ENCODE measurements at places on chromosomes 1 and 21. TPM values are rescaled to one million over a fixed set of nuclear protein-coding genes. Genes with fewer than 3 reads are reported as not detected.

RNU1-2 gene
- total RNA-seq: 3,774 TPM

CELA3B gene
- not detected for total RNA-seq

OR2T3 gene
- not detected for total RNA-seq

DMRTA2 gene
- total RNA-seq: not detected

DNA sequence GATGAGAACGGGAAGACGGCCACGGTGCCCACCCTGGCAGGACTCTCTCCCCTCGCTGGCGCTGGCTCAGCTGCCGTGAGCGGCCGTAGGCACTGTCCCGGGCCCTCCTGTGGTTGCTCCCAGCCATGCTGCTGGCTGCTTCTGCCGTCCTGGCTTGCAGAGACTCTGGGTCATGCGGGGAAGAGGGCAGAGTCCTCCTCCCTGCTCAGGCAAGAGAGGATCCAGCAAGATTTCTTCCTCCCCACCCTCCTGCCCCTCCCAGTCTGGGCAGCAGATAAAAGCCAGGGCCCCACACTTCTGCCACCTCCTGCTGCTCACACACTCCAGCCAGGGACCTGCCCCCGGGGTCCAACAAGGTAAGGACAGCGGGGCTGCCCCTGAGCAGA is 60.1 kb downstream of the AGPAT3 start:
- no peak for DNase-seq

DNA sequence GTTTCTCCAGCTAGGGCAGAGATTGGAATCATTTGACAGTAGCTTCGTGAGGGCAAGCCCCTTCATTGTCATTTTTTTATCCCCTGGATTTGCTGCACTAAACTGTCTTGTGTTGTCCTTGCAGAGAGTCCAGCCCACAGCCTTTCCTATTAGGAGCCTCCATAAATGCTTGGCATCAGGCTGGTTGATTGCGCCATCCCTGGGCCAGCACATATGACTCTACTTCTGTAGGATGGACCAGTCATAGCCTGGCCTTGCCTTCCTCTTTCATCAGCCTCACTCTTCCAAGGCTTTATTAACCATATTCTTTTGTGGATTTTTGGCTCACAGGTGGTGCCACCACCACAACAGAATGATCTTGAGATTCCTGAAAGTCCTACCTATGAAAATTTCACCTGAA is 31.4 kb downstream of the LY9 start:
- no peak for DNase-seq

DNA sequence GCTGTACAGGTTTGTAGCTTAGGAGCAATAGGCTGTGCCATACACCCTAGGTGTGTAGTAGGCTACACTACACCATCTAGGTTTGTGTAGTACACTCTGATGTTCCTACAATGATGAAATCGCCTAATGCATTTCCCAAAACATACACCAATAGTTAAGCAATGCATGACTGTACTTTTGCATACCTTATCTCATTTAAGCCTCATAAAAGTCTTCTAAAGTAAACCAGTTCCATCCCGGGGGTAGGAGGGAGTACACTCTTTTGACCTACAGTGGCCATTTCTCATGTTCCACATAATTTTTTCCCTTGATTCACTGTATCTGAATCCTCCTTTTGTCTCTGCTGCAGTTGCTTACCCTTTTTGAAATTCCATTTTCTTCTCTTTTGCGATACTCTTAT is 12.2 kb downstream of the TRMT13 start:
- no peak for DNase-seq

DNA sequence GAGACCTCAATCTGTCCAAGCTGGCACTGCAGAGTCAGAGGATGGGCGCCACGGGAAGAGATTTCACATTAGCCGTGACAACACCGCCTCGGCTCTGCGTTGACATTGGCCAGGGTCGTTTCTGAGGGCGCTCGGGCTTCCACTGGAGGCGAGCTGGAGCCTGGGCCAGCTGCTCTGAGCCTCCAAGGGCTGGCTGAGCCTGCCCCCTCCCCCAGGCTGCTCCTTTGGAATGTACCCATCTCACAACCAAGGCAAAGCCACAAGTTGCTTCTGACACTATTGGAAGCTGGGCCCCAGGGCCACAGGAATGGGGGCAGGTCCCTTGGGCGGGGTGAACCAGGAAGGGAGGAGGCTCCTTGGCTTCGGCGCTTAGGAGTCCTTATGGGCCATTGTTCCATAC is 12.7 kb downstream of the GPR3 start:
- DNase-seq: no peak

Measured in CD8-positive, alpha-beta T cell (primary cell).